GM23248 (cell line): ENCODE measurements at places on chromosomes 5 and 9.

DNA sequence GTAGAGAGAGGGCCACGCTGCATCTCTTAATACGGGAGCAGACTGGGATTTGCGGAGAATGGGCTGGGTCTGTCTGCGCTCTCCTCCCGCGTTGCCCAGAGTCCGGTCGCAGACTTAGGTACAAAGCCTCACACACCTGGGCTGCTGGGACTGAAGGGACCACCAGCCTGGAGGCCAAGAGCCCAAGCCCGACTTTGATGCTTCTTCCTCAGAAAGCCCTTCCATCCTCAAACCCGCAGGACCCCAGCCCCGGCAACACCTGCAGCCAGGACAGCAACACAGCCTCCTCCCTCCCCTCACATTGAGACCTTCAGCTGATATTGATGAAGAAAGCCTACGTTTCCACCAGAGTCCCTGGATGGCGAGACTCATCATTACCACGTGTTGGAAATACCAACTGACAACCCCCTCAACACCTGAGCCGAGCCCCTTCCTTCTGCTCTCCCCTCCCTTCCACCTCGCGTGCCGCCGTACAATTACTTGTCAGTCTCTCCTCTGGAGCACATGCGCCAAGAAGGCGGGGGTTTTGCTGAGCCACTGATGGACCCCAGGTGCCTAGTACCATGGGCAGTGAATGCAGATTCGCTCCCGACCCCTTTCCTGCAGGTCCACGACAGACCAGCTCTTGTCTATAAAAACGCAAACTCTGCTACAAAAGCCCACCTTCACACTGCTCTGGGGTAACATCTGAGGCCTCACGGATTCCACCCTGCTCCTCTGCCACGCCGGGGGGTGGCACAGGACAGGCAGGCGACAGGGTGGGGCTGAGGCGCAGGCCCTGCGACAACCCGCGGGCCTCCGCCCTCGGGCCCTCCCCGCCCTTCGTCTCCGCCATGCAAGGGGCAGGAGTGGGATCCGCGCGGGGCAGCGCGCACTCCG lies 841 bp downstream of the ASB6 start:
- peak overlapping the region; percentile 74 for H3K27ac ChIP-seq
- H3K27me3 ChIP-seq, result no peaks in the 10 kb centered on the region
- peak overlapping the region; percentile 84 for H3K4me3 ChIP-seq
- peaks cover 13% of the 10 kb centered on the region; the same call in 1 of the 2 replicates for H3K36me3 ChIP-seq
- peak; percentile 59 for DNase-seq
- peaks cover 12% of the 10 kb centered on the region for H3K4me1 ChIP-seq

DNA sequence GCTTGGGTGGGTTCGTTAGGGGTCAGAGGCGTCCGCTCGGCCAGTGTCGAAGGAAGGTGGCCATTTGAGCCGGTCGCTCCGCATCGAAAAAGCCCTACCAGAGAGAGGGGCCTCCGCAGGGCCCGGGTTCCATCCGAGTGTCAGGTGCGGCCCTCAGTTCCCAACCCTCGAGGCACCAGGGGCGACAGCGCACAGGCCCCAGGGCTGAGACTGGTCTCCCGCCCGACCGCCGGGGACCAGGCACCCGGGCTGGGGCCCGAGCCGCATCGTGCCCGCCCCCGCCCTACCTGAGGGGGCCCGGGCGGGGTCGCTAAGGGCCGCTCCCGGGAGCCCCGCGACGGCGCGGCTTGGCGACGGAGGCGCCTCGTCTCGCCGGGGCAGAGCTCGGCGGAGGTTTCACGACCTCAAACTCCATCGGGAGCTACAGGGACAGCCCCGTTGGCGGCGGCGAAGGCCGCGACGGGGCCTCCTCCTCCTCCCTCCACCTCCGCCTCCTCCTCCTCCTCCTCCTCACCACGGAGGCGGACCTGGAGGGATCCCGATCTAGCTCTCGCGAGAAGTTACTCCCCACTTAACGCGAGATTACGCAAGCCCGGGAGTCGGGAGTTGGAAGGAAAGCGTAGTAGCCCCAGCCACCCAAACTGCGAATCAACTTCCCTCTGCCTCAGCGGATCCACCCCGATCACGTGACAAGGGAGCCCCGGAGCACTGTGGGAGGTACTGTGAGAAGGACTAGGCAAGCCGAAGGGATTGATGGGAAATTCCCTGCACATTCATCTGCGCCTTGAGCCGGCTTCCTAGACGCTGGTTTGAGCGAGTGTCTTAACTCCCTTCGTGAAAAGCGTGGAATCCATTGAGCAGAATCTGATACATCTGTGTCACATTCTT lies at the start of gene RC3H2:
Gene RC3H2, minus strand, starts transcription at position 537 of the 888 bp plus-strand sequence. CDS start 7,850 bp downstream, outside the sequence.
- DNase-seq, result peak; percentile 100
- peaks cover 28% of the 10 kb centered on the region for H3K4me1 ChIP-seq
- H3K27ac ChIP-seq, result peak within 1 kb of the TSS; percentile 81

- peaks cover 16% of the 10 kb centered on the region; the same call in 1 of the 2 replicates for H3K4me1 ChIP-seq
- DNase-seq, result no peak
- no peak overlapping the region for H3K4me3 ChIP-seq
- H3K36me3 ChIP-seq, result no peaks in the 10 kb centered on the region
Measured at GRCh38 chr5:123527190-123527589, 15.2 kb downstream of the CSNK1G3 start.

- no peak overlapping the region for H3K4me3 ChIP-seq
- DNase-seq, result peak; percentile 76
- H3K27me3 ChIP-seq, result no peaks in the 10 kb centered on the region
- H3K36me3 ChIP-seq, result no peaks in the 10 kb centered on the region
Measured at GRCh38 chr9:5442400-5443011, 4.8 kb upstream of the PLGRKT start.

- DNase-seq, result peak; percentile 4
- H3K4me1 ChIP-seq, result 0 out of 2 replicates have a peak, but pooled peaks cover 6% of the 10 kb centered on the region
- H3K36me3 ChIP-seq, result no peaks in the 10 kb centered on the region
- H3K27ac ChIP-seq, result no peak overlapping the region
Measured at GRCh38 chr5:109146591-109146990, 263.2 kb downstream of the PJA2 start.

DNA sequence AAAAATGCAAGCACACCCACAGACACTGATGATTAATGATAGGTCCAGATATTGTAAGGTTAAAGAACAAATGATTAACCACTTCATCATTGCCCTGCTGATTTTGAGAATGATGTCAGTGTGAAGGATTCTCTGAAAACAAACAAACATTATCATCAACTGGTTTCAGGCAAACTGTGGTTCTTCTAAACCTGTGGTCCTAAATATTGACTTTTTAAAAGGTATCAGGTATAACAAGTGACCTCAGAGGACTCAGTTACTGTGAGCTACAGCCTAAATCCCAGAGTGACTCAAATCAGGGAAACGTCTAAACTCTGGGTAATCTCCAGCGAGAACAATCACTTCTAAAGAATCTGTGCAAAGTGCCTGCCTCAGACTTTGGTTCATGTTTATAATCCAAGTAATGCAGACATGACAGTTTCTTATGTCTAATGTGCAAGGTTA lies 172.3 kb upstream of the CDH6 start:
- H3K27ac ChIP-seq, result no peak overlapping the region
- H3K4me3 ChIP-seq, result no peak overlapping the region
- H3K36me3 ChIP-seq, result no peaks in the 10 kb centered on the region
- peak; percentile 60 for DNase-seq
- peaks cover 12% of the 10 kb centered on the region; the same call in 1 of the 2 replicates for H3K4me1 ChIP-seq

GRCh38 chr5:131163276-131164119 lies 1.6 kb downstream of the HINT1 start:
- no peaks in the 10 kb centered on the region for H3K27me3 ChIP-seq
- peak; percentile 57 for DNase-seq
- peaks cover 33% of the 10 kb centered on the region for H3K36me3 ChIP-seq
- peak overlapping the region; percentile 93 for H3K4me3 ChIP-seq

DNA sequence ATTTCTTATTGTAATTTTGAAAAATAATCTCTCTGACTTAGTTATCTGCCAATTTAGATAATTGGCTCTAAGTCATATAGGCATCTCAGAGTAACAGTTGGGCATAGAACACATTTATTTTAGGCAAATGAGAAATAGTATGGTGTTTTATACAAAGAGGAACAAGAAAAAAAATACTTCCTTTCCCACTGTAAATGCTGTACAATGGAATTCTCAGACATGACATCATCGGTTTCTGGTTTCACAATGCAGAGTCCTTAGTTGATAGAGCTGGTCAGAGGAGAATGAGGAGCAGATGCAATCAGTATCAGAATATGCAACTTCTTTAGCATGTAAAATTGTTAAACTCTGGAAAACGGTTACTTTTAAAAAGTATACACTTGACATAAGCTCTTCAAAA lies 49.4 kb downstream of the PLK2 start:
- no peak overlapping the region for H3K4me3 ChIP-seq
- H3K27ac ChIP-seq, result no peak overlapping the region
- peaks cover 39% of the 10 kb centered on the region for H3K4me1 ChIP-seq
- H3K27me3 ChIP-seq, result no peaks in the 10 kb centered on the region
- DNase-seq, result peak; percentile 80

DNA sequence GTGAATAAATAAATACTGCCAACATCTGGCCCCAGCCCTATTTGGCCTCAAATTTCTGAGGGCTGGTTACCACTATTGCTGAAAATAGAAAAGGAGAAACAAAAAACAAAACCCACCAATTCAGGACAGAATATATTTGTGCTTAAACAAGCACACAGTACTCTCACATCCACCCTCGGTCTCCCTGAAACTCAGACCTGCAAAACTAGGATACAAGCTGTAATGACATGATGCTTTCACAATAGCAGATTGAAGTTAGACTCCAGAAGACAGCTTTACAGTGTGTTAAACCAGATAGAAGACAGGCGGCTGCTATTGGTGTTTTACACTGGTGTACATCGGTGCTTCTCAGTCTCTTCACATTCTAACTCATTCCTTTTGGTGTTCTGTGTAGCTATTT lies 214.9 kb upstream of the DMRT1 start:
- peak; percentile 49 for DNase-seq
- H3K4me1 ChIP-seq, result peaks cover 12% of the 10 kb centered on the region

DNA sequence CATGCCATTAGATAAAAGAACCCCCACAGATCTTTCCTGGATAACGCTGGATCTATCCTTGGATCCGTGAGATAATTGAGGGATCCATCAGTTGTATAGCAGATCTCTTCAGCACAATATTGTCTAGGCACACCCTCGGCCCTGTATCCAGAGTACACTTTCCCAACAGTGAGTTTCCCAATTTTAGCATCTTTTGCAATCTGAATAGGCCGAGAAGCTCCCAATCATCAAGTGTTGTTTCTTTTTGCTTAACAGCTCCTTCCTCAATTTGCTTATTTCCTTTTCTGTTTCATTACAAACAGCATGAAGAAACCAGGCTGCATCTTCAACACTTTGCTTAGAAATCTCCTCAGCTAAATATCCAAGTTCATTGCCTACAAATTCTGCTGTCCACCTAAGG lies 4.4 kb upstream of the SPTLC1 start:
- H3K36me3 ChIP-seq, result no peaks in the 10 kb centered on the region
- H3K27me3 ChIP-seq, result no peaks in the 10 kb centered on the region
- no peak for DNase-seq
- no peak overlapping the region for H3K4me3 ChIP-seq
- no peaks in the 10 kb centered on the region; the same call in 1 of the 2 replicates for H3K4me1 ChIP-seq

DNA sequence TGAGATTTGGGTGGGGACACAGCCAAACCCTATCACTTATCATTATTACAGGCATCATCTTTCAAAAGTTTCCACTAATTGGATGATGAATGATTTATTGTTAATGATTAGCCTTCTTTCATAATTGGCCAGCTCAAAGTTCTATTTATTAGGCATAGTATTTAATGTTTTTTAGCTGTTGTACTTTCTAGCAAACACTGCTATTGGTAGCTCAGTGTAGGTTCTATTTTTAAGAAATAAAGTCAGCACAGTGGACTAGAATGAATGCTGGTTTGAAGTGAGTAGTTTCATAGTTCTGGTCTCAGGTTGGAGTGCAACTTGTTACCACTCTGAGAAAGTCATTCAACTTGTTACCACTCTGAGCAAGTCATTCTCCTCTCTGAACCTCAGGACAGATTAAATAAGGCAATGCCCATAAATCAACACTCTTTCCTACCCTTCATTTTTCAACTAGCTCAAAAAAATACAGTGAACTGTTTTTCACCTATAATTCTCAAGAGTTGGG lies 46.9 kb downstream of the JAKMIP2 start:
- H3K4me1 ChIP-seq, result no peaks in the 10 kb centered on the region
- H3K27ac ChIP-seq, result no peak overlapping the region
- no peak for DNase-seq
- no peak overlapping the region for H3K4me3 ChIP-seq
- H3K27me3 ChIP-seq, result no peaks in the 10 kb centered on the region
- H3K36me3 ChIP-seq, result no peaks in the 10 kb centered on the region

GRCh38 chr9:73689051-73689870 lies 537.6 kb downstream of the ANXA1 start:
- H3K36me3 ChIP-seq, result no peaks in the 10 kb centered on the region
- no peak for DNase-seq
- peaks cover 7% of the 10 kb centered on the region; the same call in 1 of the 2 replicates for H3K4me1 ChIP-seq
- H3K27me3 ChIP-seq, result no peaks in the 10 kb centered on the region
- no peak overlapping the region for H3K4me3 ChIP-seq
